Nephron progenitor cell (in vitro differentiated cells): ENCODE measurements at places on chromosomes 1 and 21.
A peak's percentile ranks its signal among the peaks of the same experiment; 100 is the strongest.

DNA sequence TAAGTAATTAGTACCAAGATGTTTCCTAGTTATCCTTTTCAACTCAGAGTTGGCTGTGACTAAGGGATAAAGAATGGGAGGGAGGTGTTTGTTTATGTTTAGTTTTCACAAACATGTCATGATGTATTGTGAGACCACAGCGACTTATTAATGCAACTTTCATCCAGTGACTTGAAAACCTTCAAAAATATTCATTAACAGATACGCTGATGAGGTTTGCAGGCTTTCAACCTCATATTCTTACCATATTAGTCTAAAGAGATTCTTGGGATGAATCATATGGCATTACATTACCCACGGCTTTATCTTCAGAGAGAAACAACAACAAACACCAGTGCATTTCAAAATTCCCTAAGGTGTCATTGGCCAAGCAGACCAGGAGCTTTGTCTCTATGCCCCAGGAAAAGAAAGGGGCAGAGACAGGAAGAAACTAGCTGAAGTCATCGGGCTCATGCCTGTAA, 36.4 kb downstream of the PALMD start:
- DNase-seq: no peak

DNA sequence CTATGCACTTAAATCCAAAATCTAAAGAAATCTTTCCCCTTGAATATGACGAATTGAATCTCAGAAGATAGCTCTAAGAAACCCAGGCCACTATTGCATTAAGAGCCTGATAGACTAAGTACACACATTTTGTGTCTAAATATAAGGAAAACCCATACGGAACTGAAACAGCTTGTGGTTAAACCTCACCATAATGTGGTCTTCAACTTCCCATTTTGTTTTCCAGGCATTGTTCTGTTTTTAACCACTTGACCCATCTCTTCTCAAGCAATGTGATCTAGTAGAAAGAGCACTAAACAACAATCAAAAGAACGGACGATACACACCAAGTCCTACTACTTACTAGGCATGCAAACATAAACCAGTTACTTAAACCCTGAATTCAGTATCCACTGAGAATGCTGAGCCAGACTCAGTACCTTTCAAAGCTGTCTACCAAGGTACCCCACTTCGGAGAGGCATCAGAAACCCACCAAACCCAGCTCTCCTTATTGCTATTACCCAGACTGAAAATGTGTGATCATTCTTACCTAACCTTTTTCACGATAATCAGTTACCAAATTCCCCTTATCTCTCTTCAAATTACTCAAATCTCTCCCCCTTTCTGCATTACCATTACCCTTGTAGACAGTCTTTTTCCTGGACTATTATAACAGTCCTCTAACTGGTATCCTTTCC, 12.8 kb downstream of the OTUD7B start:
- no peak for DNase-seq

DNA sequence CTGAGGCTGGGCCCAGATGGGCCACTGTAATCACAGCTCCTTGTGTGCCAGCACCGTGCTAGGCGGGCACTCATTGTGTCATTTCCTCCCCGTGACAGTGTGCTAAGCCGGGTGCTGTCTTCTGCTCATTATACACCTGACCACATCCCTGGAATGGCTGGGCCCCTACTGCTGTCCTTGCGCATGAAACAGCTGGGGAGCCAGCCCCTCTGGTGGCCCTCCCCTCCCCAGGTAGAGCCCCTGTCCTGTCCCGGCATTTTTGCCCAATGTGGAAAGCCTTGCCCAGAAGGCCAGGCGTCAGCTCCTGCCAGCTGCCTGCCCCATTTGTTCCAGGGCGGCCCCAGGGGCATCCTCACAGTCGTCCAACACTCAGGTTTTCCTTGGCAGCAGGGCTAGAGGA, 107.4 kb upstream of the CASZ1 start:
- no peak for DNase-seq

- no peak for DNase-seq
These were observed 2.9 kb upstream of the SEMA4A start for GRCh38 chr1:156150333-156151011.

DNA sequence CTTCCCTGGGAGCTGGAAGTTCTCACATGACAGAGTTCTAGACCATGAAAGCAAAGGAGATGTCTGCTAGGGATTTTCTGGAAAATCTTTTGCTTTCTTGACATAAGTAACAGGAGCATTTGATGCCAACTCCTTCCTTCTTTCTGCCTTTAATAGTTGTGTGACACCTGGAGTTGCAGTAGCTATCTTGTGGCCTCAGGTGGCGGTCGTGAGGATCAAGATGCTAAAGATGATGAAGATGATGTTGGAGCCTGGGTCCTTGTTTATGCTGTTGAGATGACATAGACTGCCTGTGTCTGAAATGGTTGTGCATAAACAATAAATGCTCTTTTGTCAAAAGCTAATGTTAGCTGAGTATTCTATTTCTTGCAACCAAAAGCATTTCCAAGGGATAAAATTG, 32.7 kb upstream of the KIRREL1 start:
- no peak for DNase-seq

DNA sequence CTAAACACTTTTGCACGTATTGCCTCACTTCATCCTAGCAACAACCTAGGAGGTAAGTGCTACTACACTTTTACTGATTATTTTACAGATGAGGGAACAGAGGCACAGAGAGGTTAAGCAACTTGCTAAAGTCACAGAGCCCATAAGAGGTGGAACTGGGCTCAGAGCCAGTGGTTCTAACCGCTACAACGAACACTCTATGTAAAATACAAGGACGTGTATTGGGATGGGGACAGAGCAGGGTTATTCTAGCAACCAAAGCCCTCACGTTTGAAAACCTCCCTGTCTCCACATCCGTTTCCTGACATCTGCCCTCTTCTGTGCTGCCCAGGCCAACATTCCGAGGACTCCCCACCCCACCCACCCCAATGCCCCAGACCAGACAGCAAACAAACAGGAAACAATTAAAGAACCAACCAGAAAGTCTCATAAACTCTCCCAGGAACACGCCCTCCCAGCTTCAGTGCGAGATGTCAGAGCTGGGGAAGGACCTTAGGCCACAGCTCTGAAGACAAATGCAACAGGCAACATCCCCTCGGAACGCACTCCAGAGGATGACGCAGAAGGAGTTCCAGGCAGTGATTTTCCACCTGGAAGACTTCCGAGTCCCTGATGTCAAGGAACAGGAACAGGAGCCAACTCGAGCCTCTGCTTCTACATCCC, 41.1 kb downstream of the GLIS1 start:
- no peak for DNase-seq

DNA sequence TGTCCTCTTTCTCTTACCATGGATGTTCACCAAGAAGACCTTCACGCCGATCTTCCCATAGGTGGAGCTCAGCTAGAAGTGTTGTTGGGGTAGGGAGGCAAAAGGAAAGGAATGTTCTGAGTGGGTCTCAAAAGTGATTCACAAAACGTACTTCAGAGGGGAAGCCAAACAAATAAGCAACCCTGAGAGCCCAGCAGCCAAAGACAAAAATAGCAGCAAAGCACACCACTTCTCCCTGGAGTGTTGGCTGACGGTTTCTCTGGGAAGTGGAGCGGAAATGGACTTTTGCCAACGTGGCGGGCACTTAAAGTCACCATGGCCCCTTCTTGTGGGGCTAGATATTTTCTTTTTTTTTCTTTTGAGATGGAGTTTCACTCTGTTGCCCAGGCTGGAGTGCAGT, 23.1 kb downstream of the SLC26A9 start:
- no peak for DNase-seq

- no peak for DNase-seq
These were observed 9.7 kb upstream of the IGFN1 start for GRCh38 chr1:201180901-201181300.

GRCh38 chr1:205225901-205226765, 1.6 kb upstream of the TMCC2 start:
- DNase-seq: no peak

DNA sequence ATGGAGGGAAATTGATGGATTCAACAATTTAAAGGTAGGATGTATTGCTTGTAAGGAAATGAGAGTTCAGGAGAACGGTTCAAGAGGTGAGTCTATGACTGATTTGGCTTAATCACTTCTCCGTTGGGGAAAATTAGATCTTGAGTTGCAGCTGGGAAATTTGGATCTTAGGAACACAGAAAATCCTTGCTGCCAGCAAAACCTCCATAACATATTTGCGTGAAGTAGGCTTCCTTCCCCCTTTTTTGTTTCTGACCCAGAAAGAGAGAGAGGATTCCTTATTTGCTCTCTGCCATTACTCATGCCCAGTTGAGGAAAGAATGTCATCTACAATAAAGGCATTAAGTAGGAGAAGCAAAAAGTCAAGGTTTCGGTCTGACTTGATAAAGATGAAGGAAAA, 73.5 kb upstream of the PDC start:
- no peak for DNase-seq

- no peak for DNase-seq
These were observed 111.6 kb downstream of the ADGRL2 start for GRCh38 chr1:81912383-81912782.

DNA sequence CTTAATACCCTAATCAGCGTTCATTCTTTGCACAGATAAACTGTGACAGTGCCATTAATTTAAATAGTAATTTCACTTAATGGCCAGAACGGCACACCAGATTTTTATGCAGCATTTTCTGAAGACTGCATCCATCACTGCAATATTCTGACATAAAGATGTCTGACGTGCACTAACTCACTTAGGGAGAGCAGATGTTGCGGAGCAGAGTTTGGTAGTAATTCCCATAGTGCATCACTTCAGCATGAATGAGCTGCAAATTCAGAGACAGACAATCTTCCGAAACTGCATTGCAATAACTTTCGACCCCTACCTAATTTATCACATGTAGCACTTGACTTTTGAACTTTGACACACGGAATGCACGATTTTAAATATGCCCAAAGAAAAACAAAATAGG, 225.3 kb downstream of the KCTD3 start:
- DNase-seq: no peak

GRCh38 chr1:21639594-21640041, 29.5 kb downstream of the RAP1GAP start:
- peak; percentile 30 for DNase-seq

DNA sequence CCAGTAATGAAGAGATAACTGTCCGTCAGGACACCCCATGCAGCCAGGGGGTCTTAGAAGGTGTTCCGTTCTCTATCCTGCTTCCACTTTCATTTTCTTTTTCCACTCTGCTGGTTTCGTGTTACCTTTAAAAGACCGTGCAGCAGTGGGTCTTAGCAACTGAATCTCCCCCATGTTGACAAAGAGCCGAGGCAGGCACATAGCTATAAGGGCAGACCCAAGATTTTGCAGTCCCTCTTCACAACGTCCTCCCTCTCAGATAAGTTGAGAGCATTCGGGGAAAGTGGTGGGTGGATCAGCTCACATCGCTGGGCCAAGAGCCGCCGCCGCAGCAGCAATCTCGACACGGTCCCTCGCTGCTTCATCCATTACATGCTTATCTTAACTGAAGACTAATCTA, 355.5 kb downstream of the LMO4 start:
- DNase-seq: peak; percentile 18

GRCh38 chr1:205456383-205456867, 580 bp upstream of the BLACAT1 start:
- peak; percentile 45 for DNase-seq

DNA sequence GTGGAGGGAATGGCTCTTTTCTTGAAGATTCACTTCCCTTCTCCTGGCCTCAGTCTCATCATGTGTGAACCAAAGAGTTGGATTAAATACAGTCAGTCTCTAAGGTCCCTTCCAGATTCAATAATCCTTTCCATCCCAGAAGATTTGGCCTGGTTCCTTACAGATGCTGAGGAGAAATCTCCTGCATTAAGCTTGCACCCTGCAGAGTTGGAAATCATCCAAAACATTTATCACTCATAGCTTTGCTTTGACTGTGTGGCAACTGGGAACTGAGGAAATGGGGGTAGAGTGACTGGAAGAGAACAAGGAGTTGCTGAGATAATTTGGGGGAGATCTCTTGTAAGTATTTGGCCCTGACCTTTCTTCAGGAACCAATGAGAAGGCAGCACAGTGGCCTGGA, 220.5 kb upstream of the SGIP1 start:
- no peak for DNase-seq

DNA sequence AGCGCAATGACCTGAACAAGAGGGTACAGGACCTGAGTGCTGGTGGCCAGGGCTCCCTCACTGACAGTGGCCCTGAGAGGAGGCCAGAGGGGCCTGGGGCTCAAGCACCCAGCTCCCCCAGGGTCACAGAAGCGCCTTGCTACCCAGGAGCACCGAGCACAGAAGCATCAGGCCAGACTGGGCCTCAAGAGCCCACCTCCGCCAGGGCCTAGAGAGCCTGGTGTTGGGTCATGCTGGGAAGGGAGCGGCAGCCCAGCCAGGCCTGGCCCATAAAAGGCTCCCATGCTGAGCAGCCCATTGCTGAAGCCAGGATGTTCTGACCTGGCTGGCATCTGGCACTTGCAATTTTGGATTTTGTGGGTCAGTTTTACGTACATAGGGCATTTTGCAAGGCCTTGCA, 5.4 kb upstream of the CCDC28B start:
- DNase-seq: no peak

GRCh38 chr21:39096754-39097153, 86.5 kb downstream of the PSMG1 start:
- no peak for DNase-seq

- no peak for DNase-seq
These were observed 1.2 kb downstream of the HMGCS2 start for GRCh38 chr1:119767486-119767885.

DNA sequence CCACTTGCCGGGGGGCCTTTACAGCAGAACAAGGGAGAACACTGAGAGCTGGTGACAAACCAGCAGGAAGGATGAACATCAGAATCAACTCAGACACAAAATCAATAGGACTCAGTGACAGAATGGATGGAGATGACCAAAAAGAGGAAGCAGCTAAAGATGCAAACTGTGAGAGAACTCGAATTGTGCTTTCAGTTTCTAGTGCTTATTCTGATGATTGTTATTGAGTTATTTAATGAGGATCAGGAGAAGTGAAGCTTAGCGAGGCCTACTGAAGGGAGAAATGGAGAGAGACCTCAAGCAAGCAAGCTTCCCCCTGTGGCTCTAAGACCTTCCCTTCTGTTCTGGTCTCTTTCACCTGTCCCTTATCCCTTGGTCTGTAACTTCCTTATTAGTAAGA, 30.3 kb upstream of the TMEM125 start:
- no peak for DNase-seq

DNA sequence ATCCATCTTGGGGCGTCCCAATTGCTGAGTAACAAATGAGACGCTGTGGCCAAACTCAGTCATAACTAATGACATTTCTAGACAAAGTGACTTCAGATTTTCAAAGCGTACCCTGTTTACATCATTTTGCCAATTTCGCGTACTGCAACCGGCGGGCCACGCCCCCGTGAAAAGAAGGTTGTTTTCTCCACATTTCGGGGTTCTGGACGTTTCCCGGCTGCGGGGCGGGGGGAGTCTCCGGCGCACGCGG, 282 bp upstream of the SOD1 start:
- no peak for DNase-seq

- no peak for DNase-seq
These were observed 37.0 kb downstream of the TBCE start for GRCh38 chr1:235404190-235404589.
